WTC11 (cell line): ENCODE measurements at places on chromosomes 1 and 21.

DNA sequence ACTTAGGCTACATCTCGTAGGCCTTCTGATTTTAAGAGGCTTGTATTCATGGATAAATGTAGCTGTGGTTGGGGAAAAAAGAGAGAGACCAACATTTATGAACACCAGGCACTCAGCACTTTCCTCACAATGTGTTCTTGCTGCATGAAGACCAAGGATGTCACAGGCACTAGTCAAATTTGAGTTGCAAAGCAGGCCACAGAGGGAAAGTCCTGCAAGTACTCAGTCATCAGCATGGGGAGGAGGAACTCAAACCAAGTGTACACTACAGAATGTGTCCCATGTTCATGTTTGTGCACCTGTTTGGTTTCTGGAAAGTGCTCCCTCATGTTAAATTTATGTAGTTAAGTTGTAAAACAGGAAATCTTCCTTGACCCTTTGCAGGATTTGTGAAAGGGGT lies 8.7 kb upstream of the MAP3K7CL start:
- DNase-seq = no peak

DNA sequence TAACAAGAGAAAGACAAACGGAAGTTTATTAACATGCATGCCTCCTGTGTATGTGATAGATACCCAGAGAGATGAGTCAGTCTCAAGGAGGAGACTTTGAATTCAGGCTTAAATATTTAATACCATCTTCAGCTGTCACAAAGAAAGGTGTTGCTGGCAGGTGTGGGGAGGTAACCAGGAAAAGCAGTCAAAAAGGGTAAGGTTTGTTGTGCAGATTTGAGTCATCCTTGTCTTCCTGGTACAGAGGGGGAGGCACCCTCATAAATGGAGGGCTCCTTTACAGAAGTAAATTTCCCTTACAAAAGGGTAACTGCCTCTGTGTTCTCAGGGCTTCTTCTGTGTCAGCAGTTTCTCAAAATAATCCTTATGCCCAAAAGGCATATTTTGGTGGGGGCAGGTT lies 75.2 kb upstream of the B3GALT5 start:
- DNase-seq = no peak

GRCh38 chr1:72006092-72006491 lies 276.2 kb downstream of the NEGR1 start:
- DNase-seq = no peak

DNA sequence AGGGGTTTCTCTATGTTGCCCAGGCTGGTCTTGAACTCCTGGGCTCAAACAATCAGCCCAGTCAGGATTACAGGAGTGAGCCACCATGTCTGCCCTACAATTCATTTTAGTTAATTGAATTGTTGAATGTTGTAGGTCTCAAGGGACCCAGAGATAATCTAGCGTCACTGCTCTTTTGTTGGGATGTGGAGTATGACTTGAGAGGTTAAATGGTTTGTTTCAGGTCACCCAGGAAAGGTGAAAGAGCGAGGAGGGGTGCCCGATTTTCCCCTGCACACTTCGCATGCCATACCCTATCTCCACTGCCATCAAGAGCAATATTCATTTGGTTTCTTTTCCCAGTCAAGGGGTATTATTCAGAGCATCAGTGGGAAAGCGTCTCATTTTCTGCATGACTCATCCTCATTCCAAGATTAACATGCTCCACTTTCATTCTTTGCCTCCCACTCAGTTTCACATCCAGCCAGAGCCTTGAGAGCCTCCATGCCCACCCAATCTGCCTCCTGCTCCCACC lies 13.1 kb upstream of the SLC30A1 start:
- no peak for DNase-seq

- no peak for DNase-seq
Observed at GRCh38 chr1:226496453-226497015, 52.0 kb upstream of the STUM start.

DNA sequence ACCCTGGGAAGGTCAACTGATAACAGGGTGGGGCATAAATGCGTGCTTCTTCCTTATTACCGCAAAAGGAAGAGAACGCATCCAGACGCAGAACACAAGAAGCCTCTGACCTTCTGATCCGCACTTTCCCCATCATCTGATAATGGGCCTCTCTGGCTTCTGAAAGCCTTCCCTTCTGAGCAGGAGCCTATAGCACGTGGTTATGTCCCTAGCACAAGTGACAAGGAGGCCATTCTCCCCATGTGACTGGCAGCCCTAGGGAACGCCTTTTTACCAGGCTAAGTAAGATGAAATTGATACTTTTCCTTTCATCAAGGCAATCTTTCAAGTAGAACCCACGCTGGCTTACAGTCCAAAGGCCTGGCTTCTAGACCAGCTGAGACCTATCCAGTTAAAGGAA lies 34.2 kb downstream of the RABIF start:
- DNase-seq = no peak

DNA sequence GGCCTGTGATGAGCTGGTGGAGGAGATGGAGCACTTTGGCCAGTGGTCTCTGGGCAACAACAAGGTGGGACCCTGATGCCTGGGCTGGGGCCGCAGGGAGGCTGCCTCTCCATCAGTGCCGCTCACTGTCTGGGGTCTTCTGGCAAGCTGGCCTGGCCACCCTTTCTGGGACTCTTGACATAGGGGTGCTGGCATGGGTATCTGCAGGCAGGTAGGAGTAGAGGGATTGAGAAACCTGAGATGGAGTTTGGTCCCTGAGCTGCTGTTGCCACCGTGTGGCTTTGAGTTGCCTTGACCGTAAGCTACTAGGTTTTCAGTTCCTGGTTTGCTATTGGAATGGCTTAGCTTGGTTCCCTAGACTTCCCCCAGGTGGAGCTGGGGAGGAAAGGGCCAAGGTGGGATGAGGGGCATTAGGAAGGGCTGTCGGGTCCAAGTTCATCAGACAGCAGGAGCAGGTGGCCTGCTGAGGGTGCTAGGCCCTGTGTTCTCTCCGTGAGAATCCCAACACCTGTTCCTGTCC lies 13.2 kb upstream of the MFN2 start:
- peak; percentile 78 for DNase-seq

GRCh38 chr1:234375672-234376071 lies 2.4 kb downstream of the COA6 start:
- no peak for DNase-seq

- DNase-seq = no peak
Observed at GRCh38 chr21:43027846-43028731, 47.5 kb downstream of the CBS start.

- DNase-seq = peak; percentile 66
Observed at GRCh38 chr1:11882814-11883538, 24.2 kb upstream of the NPPB start.

DNA sequence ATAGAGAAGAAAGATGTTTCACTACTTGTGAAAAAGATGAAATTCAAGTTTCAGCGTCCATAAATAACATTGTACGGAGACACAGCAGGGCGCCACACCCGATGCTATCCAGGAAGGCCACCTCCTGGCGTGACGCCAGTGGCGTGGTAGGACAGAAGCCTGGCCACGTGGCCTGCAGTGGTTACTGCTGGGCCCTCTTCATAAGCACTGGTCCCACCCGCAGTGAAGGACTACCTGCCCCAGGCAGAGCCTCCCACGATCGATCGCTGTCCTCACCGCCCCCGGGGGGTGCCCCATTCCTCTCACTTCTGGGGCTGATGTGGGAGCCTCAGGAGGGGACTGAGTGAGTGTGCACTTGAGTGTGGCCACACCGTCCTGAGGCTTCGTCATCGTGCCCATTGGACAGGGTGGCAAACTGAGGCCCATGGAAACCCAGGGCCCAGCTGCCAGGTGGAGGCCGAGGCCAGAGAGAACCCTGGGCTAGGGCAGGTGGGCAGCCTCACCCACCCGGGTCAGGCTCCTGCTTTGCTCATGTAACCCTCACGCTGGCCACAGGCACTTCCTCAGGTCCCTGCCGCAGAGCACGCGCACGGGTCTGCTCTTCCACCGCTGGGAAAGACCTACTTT lies 11.7 kb upstream of the HES5 start:
- DNase-seq = no peak

- DNase-seq = no peak
Observed at GRCh38 chr1:8537991-8538390, 220.1 kb downstream of the SLC45A1 start.

GRCh38 chr1:6972399-6972798 lies 187.1 kb downstream of the CAMTA1 start:
- DNase-seq = no peak

DNA sequence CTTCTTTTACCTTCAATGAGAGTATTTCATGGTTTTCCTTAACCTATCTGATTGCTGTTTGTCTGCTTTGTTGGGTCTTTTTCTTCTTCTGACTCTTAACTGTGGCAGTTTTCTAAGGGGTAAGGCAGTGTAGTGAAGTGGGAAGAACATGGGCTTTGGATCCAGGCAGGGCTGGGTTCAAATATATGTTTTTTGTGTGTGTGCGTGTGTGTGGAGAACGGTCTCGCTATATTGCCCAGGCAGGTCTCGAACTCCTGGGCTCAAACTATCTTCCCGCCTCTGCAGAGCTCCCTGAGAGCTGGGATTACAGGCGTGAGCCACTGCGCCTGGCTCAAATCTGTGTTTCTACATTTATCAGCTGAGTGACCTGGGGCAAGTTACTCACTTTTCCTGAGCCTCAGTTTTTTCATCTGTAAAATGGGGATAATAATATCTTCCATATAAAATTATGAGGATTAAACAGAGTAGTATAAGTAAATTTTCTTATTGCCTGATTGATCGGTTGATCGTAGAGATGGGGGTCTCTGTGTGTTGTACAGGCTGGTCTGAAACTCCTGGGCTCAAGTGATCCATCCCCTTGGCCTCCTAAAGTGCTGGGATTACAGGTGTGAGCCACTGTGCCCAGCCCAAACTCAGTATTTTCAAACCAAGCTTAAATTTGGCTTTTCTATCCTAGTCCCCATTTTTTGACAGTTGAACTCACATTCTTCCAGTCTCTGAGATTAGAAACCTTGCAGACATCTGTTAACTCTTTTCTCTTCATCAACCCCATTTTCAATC lies 36.0 kb upstream of the MACF1 start:
- DNase-seq = no peak

GRCh38 chr1:234601301-234602017 lies 8.5 kb downstream of the IRF2BP2 start:
- no peak for DNase-seq

DNA sequence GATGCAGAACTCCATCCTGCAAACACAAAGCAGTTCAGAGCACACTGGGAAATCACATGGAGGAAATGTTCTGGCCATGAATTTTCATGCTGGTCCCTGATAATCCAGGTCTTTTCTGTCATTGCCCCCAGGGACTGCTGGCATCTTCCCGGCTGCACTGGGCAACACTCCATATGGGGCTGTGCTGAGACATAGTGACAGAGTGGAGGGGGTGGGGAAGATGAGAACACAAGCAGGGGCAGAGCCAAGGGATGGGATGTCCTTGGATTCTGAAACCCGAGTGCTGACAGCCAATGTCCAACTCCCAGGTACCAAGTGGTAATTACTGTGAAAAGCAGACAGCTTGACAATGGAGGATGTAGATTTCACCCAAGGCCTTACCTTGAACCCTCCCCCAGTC lies 185.7 kb downstream of the HIVEP3 start:
- no peak for DNase-seq

- peak; percentile 91 for DNase-seq
Observed at GRCh38 chr1:30816211-30817076, 58.9 kb upstream of the LAPTM5 start.

DNA sequence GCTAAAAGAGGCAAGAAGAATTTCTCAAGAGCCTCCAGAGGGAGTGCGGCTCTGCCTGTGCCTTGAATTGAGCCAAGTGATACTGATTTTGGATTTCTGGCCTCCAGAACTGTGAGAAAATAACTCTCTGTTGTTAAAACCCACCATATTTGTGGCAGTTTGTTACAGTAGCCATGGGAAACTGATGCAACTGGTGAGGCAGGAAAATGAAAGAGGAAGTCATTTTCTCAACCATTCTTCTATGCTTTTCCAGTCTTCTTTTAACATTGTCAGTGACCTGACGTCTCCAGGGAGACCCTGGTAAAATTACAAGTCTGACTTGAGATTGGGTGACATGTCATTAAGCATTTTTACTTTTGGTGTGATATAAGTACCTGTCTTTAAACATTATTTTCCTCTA lies 5.8 kb downstream of the OR6P1 start:
- DNase-seq = no peak

DNA sequence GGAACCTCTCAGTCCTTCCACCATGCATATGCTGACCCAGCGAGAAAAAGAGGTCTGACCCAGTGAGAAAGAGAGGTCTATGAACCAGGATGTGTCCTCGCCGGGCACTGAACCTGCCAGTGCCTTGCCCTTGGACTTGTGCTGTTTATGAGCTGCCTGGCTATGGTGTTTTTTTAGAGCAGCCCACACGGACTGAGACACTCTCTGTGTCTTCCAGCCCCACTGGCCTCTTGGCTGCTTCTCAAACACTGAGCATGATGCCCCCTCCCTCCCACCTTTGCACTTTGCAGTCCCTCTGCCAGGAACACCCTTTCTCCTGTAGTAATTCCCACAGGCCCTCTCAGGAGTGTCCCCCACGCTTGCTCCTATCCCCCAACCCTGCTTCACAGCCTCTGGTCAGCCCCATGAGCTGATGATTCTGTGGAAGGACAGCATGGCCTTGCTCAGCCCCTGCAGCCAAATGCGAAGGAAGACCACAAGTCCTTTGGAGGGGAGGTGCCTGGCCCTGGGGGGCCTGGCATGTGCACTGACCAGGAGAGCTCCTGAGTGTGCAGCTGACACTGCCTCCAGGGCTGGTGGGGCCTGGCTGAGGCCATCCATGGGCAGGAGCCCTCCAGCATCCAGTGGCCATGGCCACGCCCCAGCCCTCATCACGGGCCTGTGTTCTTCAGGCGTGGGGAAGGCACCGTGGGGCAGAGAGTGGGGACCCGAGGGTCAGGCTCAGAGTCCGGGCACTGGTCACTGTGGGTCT lies 23.8 kb downstream of the WNT3A start:
- DNase-seq = no peak

- no peak for DNase-seq
Observed at GRCh38 chr1:237012788-237013383, 8.6 kb upstream of the MT1HL1 start.

GRCh38 chr1:87715471-87715870 lies 386.8 kb downstream of the LMO4 start:
- DNase-seq = no peak

GRCh38 chr1:30507401-30508174 lies 215.8 kb downstream of the MATN1 start:
- DNase-seq = no peak

DNA sequence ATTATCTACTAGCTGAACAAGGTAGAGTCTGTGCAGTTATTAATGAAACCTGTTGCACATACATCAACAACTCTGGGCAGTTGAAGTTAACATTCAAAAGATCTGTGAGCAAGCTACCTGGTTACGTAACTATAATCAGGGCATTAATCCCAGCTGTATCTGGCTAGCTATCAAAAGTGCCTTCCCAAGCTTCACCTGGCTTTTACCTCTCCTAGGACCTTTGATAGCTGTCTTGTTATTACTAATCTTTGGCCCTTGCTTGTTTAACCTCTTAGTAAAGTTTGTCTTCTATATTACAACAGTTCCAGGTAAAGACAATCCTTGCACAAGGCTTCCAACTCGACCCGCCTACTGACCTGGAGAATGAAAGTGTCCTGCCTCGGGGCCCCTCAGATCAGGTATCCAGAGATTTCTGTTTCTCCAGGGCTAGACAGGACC lies 29.6 kb upstream of the SLC6A9 start:
- no peak for DNase-seq

GRCh38 chr1:72969461-72969860 lies 687.1 kb upstream of the NEGR1 start:
- DNase-seq = no peak
